Vagina (tissue), 2 donors: ENCODE measurements at places on chromosomes 12 and 14. TPM values are rescaled to one million over a fixed set of nuclear protein-coding genes. Genes with fewer than 3 reads are reported as not detected.

The SOAT2 gene
- 0.74 TPM for total RNA-seq

The OR6C2 gene
- total RNA-seq: not detected

The CTSG gene
- 1.5 TPM for total RNA-seq

The ASB2 gene
- total RNA-seq: 24.1 TPM

The SELPLG gene
- total RNA-seq: 14.2 TPM

The CATSPERB gene
- 5.2 TPM for total RNA-seq

The LHX5 gene
- not detected for total RNA-seq

The TAS2R9 gene
- not detected for total RNA-seq

The LEMD3 gene
- total RNA-seq: 35.8 TPM

The ANKS1B gene
- 11.5 TPM for total RNA-seq

The DDHD1 gene
- 17.4 TPM for total RNA-seq

The IAPP gene
- total RNA-seq: not detected

The ANO2 gene
- 18.7 TPM for total RNA-seq

The DTX1 gene
- 8.3 TPM for total RNA-seq

The PSMB5 gene
- total RNA-seq: 92.8 TPM

The HCAR3 gene
- total RNA-seq: 0.74 TPM

The HPD gene
- total RNA-seq: not detected

The TMEM63C gene
- total RNA-seq: 27.0 TPM

The WNT1 gene
- total RNA-seq: not detected

The KCNH5 gene
- 0.49 TPM for total RNA-seq

The HOXC10 gene
- not detected for total RNA-seq

The GAS2L3 gene
- total RNA-seq: 2.5 TPM

The DDX47 gene
- total RNA-seq: 42.0 TPM

The SLC6A12 gene
- not detected for total RNA-seq

The CORO1C gene
- 189 TPM for total RNA-seq

The NKX2-1 gene
- total RNA-seq: not detected

The TMEM119 gene
- 34.6 TPM for total RNA-seq

The NPFF gene
- not detected for total RNA-seq

The RHOJ gene
- 10.8 TPM for total RNA-seq

The PZP gene
- not detected for total RNA-seq

The CLEC4D gene
- not detected for total RNA-seq

The HOXC5 gene
- total RNA-seq: not detected

The EID3 gene
- total RNA-seq: 9.1 TPM

The SAMD15 gene
- total RNA-seq: not detected
